Activated naive CD4-positive, alpha-beta T cell (primary cell): ENCODE measurements at places on chromosomes 3 and 15.
A peak's percentile ranks its signal among the peaks of the same experiment; 100 is the strongest.

DNA sequence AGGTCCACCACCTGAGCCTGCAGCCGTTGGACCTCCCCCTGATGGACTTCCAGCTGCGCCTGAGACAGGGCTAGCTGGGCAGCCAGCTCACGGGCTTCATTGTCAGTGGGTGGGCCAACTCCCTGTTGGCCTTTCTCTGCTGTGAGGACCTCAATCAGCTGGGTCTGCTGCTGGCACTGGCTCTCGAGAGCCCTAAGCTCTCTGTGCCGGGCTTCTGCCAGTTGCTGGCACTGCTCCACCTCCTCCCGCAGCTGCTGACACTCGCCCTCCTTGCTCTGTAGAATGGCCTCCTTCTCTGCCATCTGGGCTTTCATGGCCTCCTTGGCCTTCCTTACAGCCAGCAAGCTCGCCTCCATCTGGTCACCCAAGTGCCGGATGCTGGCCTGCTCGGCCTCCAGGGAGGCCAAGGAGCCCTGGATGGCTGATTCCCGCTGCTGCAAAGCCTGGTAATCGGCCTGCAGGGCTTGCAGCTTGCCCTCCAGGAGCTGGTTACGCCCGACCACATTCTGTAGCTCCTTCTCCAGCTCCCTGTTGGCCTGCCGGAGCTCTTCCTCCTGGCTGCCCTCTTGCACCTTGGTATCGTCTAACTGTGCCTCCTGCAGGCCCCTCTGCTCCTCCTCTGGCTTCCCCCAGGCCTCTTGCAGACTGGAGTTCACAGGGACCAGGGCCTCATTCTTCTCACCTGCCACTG lies 23.8 kb downstream of the CXCR6 start:
- no peak for DNase-seq

- DNase-seq, result no peak
These were observed 39.7 kb upstream of the SLC2A2 start for GRCh38 chr3:171066206-171066605.

GRCh38 chr3:52856666-52857065 lies 21.8 kb upstream of the MUSTN1 start:
- DNase-seq, result no peak

DNA sequence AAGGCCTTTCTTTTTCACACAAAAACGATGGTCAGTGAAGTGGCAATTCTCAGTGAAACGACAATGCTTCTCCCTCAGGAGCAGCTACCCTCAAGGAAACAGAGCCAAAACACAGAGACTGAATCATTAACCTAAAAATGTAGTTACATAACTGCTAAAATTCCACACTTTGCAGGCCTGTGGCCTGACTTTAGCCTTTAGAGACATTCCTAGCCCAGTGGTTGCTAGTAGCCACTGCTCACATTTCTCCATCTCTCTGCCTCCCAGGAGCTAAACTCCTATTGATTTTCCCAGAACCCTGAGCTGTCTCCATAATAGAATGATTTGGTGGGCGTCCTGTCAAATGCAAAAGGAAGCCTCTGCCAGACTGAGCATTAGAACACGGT lies 630.1 kb upstream of the KCNMB2 start:
- DNase-seq, result no peak

- DNase-seq, result no peak
These were observed 18.1 kb downstream of the LRRC58 start for GRCh38 chr3:120331076-120331475.

DNA sequence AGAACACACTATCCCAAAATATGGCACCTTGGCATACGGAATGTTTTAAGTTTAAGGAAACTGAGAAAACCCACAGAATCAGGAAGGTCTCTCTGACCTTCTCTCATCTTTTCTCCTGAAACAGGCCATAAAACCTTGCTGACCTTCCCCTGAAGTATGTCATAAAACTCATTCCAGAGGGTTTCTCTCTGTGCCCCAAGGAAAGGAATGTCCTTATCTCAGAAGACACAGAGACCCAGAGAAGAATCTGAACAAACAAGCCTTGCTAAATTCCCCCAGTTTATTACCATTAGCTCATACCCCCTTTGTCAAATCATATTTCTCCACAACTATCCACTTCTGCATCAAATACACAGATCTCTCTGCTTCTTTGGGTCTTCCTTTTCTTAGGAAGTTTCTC lies 603.1 kb downstream of the MCTP2 start:
- DNase-seq, result no peak

DNA sequence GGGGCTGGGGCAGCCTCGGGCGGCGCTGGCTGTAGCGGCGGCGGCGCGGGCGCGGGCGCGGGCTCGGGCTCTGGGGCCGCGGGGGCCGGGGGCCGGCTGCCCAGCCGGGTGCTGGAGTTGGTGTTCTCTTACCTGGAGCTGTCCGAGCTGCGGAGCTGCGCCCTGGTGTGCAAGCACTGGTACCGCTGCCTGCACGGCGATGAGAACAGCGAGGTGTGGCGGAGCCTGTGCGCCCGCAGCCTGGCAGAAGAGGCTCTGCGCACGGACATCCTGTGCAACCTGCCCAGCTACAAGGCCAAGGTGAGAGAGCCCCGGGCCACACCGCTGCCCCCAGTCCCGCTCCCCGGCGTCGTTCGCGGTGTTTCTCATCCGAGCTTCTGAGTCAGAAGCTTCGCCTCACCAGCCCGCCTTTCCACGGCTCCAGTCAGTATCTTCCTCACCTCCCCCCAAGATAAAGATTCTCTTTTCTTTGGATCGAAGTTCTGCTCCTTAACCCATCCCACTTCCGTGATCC lies 600 bp downstream of the FBXO45 start:
- DNase-seq, result peak; percentile 18

DNA sequence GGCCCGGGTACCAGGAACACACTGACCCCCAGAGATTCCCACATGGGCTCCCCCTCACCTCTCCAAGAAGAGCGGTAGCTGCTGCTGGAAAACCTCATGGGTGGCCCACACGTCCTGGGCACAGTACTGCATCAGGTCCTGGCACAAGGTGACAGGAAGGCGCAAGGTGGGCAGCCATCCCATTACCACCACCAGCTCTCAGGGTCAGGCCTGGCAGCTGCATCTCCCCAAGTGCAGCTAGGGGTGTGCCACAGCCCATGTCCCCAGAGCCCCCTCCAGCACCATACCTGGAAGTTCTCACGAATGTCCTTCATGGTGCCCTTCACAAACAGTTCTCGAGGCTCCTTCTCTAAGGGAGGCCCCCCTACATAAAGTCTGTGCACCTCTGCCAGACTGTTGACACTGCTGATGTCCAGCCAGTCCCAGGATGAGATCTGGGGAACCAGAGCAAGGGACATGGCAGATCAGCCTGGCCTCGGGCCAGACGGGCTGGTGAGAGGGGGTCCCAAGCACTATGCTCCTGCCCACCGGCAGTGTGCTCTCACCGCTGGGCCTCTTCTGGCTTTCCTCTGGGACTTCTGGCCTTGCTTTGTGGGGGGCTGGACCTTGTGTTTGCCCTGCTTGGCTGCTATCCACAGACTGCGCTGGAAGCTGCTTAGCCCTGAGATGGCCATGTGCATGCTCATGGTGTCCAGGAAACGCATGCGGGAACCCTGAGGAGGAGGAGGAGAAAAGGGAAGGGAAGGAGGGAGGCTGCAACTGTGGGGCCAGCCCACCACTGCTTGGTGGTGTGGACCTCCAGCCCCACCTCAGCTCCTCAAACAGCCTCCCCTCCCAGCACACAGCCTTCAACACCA lies 6.0 kb downstream of the POLG start:
- DNase-seq, result no peak

GRCh38 chr3:109089265-109089664 lies 28.7 kb downstream of the MORC1 start:
- DNase-seq, result no peak

GRCh38 chr3:37611771-37612170 lies 249.9 kb upstream of the CTDSPL start:
- DNase-seq, result no peak

GRCh38 chr3:111326144-111326995 lies 215.6 kb upstream of the CD96 start:
- no peak for DNase-seq

DNA sequence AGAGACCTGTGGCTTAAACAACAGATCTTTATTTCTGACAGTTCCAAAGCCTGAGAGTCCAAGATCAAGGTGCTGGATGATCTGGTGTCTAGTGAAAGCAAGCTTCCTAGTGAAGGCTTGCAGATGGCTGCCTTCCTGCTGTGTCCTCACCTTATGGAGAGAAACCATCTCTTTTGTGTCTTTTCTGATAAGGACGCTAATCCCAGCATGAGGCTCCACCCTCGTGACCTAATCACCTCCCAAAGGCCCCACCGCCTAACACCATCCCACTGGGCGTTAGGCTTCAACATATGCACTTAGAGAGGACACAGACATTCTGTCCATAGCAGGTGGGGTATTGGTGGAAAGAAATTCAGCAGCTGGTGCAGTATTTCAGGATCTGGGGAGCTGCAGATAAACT lies 19.8 kb upstream of the LYSMD4 start:
- no peak for DNase-seq

DNA sequence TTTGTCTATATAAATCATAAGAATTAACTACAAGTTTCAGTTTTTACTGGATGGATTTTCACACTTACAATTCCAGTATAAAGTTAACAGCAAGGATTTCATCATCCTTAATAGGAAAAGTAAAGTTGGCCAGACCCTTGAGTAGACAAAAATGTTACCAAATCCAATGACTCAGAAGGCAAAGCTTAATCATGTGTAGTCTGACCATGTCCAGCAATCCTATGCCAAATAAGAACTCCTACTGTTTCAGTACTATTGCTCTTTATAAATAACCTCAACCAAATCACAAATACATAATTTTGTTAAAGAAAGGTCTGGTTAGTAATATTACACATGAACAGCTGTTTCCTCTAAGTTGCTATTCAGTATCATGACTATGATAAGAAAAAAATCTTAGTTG lies 35.0 kb downstream of the PLOD2 start:
- DNase-seq, result no peak

DNA sequence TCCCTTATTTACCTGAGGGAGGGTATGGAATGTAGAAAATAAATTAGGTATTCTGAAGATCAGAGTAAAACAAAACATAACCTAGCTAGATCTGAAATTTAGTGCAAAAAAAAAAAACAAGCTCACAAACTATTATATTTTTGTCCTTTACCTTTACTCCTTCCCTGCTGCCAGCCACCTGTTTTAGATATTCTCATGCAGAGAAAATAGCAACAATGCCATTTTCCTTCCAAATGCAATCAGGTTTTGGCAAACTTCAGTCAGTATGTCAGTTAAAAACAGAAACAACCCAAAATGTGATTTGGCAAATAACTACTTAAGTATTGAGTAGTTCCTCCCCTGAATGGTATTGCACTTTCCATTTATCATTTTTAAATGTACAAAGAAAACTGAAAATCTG lies 35.8 kb downstream of the PEAK1 start:
- no peak for DNase-seq

DNA sequence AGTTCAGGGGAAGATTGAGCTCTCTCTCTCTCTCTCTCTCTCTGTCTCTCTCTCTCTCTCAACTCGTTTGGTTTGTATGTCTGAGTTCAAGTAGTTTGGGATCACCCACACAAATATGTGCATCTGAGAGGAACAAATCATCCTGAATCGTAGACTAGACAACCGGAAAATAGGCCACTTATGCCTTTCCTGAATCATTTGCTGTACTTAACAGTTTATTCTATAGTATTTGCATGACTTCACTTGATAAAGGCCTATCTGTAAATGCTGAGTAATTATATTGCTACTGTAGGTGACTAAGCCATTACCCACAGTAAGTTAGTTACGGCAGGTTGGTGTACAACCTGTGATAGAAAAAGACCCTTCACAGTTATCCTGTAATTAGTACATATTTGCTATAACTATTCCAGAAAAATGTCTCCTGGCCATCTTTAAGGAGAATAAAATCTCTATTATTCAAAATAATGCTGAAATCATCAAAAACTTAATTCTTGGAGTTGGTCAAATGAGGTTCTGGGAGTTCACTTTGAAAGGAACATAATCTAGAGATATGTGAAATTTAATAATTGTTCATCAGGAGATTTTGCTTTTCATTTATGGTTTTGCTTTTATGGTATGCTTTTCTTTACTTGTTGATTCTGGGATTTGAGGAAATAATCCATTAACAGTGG lies 31.1 kb downstream of the OXSM start:
- no peak for DNase-seq

- no peak for DNase-seq
These were observed 144.7 kb downstream of the SERPINI1 start for GRCh38 chr3:167880183-167880582.

- no peak for DNase-seq
These were observed 190.6 kb upstream of the ARPP21 start for GRCh38 chr3:35448681-35449080.

- DNase-seq, result no peak
These were observed 126.4 kb downstream of the PTPRG start for GRCh38 chr3:61687663-61688306.

DNA sequence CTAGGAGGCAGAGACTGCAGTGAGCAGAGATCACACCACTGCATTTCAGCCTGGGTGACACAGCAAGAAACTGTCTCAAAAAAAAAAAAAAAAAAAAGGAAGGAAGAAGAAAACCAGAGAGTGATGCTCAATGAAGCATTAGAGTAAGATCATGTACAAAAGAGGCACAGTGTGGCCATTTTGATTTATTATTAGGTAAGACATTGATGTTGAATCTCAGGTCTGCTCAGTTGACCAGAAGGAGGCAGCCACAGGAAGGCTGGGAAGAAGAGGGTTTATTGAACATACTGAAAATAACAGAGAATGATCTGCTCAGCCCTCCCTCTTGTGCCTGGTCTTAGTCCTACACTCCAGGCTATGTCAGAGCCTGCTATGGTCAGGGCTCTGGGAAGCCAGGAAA lies 15.6 kb downstream of the LRRK1 start:
- DNase-seq, result no peak
